Right kidney (tissue), 9 donors: ENCODE measurements at places on chromosomes 11 and 22.
A peak's percentile ranks its signal among the peaks of the same experiment; 100 is the strongest.

DNA sequence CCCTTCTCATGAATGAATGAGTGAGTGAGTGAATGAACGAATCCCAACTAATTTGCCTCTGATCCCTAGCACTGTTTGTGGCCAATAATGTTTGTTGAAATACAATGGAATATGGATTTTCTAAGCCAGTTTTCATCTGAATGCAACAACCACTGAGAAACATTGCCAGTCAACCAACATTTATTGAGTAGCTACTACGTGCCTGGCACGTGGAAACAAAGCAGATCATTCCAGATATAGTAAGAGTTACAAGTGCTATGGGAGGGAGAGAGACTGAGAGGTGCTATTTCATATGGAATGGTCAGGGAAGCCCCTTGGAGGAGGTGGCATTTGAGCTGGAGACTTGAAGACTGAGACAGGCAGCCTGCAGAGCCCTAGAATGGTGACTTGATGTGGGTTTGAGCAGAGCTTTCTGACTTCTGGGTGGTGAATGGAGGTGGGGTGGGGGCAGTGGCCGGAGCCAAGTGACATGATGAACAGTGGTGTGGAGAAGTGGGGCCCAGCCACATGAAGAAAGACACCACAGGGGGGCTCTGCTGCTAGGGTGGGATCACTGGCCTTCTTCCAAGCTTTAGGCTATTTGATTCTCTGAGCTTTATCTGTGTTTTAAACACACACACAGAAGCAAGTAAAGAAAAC lies 35.1 kb upstream of the SMTN start:
- DNase-seq, result peak; percentile 68

- no peak for DNase-seq
These were observed 9.4 kb downstream of the KLHL22 start for GRCh38 chr22:20486229-20486628.

GRCh38 chr11:120894202-120894985 lies 129.5 kb upstream of the TBCEL start:
- no peak for DNase-seq

- peak; percentile 23 for DNase-seq
These were observed 64.0 kb upstream of the PTPRJ start for GRCh38 chr11:47916361-47916841.

DNA sequence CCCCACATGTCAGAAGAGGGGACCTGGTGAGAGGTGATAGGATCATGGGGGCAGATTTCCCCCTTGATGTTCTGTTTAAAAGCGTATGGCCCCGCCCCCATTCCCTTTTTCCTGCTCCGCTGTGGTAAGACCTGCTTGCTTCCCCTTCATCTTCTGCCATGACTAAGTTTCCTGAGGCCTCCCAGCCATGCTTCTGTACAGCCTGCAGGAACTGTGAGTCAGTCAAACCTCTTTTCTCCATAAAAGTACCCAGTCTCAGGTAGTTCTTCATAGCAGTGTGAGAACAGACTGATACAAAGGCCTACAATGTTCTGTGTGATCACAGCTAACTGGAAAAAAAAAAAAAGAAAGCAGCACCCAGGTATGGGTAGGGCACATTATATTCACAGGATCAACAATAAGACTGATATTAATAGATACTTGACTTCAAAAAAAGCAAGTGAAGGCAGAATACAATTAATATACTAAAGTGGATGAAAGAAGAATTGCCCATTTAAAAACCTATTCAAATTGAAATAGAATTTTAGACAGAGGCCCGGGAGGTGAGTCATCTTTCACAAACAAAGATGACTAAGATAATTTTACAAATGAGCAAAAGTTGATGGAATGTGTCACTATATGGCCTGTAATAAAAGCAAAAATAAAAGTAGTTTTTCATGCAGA lies 1.7 kb upstream of the OR52K1 start:
- no peak for DNase-seq

GRCh38 chr11:79813551-79813950 lies 372.7 kb upstream of the TENM4 start:
- DNase-seq, result no peak

GRCh38 chr22:19905347-19906276 lies 36.0 kb upstream of the COMT start:
- peak; percentile 41 for DNase-seq

DNA sequence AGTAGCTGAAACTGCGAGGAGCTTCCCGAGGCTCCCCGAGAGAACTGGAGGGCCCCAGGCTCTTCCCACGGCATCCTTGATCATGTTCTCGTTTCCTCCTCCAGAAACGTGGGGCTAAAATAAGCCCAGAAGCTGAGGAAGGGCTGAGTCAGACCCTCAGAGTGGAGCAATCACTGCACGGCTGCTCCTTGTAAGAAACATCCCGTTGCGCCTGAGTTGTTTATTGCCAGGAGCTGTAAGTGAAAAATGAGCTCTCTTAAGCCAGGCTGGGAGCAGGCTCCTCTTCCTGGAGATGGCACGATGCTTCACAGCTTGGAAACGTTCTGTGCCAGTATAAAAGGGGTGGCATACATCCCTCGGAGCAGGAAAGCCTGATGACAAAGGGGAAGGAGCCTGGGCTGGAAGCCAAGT lies 47.3 kb upstream of the SYN3 start:
- peak; percentile 26 for DNase-seq

DNA sequence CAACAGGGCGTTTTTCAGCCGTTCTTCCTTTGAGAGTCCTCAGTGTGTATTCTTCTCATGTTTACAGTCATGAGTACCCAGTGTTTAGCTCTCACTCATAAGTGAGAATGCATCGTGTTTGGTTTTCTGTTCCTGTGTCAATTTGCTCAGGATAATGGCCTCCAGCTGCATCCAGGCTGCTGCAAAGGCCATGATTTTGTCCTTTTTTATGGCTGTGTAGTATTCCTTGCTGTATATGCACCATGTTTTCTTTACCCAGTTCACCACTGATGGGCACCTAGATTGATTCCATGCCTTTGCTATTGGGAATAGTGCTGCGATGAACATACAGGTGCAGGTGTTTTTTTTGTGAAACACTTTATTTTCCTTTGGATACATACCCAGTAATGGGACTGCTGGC lies 23.5 kb downstream of the B3GAT1 start:
- no peak for DNase-seq

GRCh38 chr11:74388678-74389327 lies 9.4 kb downstream of the PGM2L1 start:
- no peak for DNase-seq

GRCh38 chr11:100769617-100770016 lies 82.5 kb downstream of the ARHGAP42 start:
- DNase-seq, result no peak

DNA sequence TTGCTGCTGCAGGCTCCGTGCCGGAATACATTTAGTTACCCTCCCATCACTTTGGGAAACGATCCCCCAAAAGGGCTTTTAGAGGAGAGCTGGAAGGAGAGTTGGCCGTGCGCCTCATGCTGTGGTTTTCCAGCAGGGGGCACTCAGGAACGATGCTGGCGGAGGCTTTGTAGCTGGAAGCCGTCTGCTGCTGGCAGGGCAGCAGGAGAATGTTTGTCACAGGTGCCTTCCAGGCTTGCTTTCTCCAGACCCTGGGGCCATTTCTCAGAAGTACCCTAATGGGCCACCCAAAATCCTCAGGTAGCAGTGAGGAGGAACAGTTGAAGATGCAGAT lies 30.0 kb upstream of the CABP7 start:
- peak; percentile 60 for DNase-seq

- no peak for DNase-seq
These were observed 342.7 kb downstream of the AASDHPPT start for GRCh38 chr11:106420048-106420665.

GRCh38 chr22:25008666-25009065 lies 56.1 kb downstream of the KIAA1671 start:
- no peak for DNase-seq

GRCh38 chr22:30198152-30198825 lies 48.3 kb downstream of the LIF start:
- no peak for DNase-seq

DNA sequence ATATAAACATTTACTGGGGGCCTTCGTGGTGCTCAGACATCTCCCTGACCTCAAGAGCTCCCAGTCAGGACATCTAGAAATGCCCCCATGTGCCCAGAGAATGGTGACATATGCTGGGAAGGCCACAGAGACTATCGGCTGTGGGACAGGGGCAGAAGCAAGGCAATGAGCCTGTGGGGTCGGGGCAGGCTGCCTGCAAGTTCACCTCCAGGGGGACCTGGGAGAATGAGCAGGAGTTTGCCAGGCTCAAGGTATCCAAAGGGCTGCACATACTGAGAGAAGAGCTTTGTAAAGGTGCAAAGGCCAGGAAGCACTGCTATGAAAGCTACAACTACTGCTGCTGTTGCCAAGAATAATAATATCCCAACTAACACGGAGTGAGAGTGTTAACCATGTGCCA lies 233.9 kb downstream of the TENM4 start:
- no peak for DNase-seq
